Stimulated activated CD8-positive, alpha-beta memory T cell treated with anti-CD3 and anti-CD28 coated beads, Interleukin-2, amount 100 ng/mL, for 1 hour (primary cell): ENCODE measurements at places on chromosomes 1 and 21.

DNA sequence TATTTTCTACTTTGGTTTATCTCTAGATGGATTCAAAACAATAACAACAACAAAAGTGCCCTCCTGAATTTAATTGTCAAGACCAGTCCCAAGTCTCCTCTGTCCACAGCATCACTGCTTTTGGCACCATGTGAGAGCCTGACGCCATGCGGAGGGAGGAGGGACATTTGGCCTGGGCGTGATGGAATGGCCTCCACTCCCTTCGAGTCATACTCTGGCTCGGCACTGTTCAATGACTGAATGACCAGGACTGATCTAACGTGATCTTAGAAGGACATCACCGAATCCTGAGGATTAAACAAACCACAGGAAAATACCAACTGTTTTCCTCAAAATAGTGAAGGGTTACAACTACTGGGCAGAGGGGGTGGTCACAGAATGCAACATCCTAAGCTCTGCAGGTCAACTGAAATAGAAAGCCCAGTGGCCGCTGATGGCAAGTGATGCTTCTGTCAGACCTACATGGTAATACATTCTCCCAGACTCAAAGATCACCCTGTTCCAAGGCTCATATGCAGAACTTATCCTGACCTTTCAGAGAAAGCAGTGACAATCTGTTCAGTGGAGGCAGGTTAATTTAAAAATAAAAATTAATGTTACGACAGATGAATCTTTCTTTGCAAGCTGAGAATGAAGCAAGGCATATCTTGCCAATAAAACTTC is 19.1 kb downstream of the SRSF4 start:
- DNase-seq: no peak

GRCh38 chr1:6448749-6449631 is 17.0 kb downstream of the TNFRSF25 start:
- DNase-seq: no peak

DNA sequence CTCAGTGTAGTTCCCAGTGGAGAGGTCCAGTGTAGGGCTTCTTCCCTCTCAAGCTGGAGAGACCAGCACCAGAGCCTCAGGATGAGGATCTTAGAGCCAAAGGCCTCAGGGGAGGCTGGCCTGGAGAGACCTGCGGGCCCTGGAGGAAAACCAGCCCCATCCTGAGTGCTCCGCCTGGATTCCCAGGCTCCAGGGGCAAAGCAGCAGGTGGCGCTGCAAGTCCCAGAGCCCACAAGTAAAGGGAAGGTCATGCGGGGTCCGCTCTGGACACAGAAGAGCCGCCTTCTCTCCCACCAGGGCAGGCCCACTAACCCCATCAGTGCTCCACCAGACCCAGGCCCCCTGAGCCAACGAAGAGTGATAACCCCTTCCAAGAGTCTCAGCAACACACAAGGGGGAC is 22.7 kb downstream of the PGBD5 start:
- DNase-seq: no peak

DNA sequence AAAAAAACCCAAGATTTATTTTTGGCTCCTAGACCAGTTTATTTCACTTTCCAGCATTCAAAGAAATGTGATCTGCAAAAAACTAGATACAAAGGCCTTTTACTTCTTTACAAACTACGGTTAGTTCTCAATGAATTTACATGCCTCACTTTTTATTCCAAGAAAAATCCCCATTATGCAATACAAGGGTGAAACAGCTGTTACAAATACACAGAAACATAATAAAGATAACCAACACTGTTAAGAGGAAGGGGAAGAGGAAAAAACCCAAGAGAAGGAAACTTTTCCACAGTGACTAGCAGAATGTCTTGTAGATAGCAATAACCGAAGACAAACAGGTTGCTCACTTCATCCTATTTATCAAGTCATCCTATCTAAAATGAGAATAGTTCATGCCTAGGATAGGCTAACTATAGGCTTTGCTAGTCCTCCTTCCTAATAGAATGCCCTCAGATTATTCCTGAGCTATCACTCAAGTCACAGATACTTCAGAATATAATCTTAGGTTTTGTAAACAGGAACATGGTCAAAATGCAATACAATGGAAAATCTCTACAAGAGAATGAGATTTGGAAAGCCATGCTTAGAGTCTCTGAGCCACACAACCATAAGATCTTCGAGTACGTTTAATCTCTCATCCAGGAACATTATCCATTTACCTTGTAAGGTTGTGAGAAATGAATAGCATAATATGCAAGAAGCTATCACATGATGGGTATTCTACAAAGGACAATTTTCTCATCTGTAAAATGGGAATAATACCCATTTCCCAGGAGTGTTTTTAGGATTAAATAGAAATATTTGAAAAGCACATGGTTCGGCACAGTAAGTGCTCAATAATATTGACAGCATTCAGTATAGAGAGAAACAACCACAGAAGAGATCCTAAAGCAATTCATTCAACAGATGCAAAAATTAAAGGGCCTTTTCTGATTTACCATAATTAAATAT is 5.4 kb downstream of the PNRC2 start:
- DNase-seq: no peak

DNA sequence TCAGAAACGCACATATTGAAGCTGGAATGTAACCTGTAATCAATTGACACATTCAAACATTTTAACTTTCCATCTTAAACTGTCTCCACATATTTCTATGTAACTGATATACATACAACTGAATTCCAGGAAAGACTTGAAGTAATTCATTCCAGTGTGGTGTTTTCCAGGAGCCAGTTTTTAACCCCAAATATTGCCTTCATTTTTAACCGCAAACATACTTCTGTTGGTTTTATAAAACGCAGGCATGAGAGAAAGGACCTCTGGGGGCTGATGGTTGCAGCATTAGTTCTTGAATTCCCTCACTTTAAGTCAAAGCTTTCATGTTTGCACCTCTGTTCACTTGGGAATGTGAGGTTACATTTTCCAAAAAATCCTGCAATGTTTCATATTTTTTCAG is 204.1 kb downstream of the CRB1 start:
- DNase-seq: no peak

- no peak for DNase-seq
Observed at GRCh38 chr1:225674381-225674780, 21.5 kb upstream of the ENAH start.

DNA sequence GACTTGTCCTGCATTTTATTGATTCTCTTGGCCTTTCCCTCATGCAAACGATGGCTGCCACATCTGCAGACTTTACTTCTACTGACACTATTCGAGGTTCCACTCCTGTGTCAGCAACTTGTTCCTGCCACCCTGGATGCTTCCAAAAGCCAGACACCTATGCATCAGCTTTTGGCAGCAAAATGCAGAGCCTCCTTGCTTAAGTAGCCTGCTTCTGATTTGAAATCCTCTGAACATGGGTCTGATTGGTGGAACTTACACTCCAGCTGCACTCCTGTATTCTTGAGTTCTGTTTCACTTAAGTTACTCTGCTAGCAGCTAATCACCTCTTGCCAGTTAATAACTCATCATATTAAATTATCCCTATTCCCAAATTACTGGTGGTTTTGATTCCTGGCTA is 152.1 kb upstream of the FMN2 start:
- DNase-seq: no peak

DNA sequence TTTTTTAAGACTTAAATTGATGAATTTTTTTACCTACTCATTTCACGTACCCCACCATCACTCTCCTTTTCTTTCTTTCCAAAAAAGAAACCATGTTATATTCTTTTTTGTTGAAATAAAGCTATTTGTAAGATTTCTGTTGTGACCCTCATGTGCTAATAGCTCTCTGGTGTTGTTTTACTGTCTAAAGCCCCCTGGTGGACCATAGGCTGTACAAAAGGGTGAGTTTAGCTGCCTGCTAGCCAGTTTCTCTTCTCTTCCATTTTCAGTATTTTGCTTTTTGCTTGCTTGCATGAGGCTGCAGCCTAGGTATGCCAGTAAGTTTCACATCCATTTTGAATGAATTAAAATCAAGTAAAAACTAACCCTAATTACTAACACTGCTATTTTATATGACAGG is 15.6 kb upstream of the VAMP3 start:
- no peak for DNase-seq

- no peak for DNase-seq
Observed at GRCh38 chr1:46080257-46080656, 52.2 kb downstream of the PIK3R3 start.
